ENCODE measurements at places on chromosomes 6 and 20.

DNA sequence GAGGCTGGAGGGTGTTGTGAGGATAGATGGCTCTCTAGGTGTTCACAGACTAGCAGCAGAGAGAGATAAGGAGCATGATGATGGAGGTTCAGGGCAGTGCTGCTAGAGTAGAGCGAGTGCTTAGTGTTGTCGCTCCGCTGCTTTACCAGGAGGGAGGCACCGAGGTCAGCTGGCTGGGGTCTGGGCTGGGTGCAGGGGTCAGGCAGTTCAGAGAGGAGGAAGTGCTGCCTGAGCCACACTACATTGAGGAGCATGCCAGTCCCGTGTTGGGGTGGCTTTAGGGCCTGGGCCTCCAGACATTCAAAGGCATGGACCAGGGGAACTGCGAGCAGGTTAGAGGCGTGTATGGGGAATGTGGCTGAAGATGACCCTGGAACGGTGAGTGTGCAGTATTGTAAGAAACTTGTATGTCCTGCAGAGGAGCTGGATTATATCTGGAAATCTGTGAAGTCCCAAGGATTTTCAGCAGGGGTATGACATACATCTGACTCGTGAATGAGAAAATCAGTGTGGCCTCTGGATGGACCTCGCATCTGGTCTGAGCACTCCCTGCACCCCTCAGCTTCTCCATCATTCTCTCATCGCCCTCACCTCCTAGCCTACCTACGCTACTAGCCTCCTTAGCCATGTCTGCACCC is 66.9 kb downstream of the IGF2R start:
- DNase-seq = no peak

DNA sequence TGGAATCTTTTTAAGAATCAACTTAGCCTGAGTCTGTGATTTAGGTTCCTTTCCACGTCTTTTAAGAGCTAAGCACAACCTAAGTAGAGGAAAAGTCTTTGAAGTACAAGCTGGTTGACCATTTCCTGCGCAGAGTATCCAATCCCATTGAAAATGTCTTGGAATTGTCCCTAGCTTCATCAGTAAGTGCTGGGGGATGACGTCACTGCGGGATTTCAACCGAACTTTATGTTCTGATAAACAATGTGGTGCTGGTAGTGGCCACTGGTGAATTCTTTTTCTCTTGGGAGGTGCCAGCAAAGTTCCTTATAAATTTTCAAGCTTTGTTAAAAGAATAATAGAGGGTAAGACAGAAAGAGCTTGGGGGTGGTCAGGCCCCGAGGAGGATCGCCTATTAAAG is 69.2 kb downstream of the PDE7B start:
- DNase-seq = no peak

GRCh38 chr20:41848180-41848579 is 230.0 kb upstream of the CHD6 start:
- no peak for DNase-seq

- DNase-seq = no peak
Observed at GRCh38 chr6:106536851-106537250, 92.4 kb downstream of the RTN4IP1 start.

DNA sequence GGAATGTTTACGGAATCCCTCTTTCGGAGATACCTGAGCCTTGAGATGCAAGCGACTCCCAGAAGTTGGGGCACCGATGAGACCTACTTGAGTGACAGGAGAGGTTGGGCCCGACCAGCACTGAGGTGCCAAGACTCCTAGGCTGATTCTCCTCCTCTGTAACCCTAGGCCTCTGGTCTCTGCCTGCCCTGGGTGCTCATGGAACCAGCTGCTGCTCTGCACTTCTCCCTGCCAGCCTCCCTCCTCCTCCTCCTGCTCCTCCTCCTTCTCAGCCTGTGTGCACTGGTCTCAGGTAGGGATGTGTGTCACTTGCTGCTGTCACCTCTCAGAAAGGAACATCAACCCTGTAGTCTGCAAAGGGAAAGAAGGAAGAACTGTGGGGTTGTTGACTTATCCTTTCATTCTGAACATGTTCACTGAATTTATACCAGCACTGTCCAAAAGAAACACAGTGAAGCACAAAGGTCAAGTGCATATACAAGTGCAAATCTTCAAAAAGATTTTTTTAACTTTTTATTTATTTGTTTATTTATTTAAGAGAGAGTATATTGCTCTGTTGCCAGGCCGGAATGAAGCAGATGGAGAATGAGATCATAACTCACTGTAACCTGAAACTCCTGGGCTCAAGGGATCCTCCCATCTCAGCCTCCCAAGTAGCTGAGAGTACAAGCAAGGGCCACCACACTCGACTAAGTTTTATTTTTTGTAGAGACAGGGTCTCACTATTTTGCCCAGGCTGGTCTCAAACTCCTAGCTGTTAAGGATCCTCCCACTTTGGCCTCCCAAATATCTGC is 913 bp downstream of the BTN2A2 start:
- DNase-seq = peak; percentile 14

- DNase-seq = no peak
Observed at GRCh38 chr6:125968493-125968892, 11.9 kb downstream of the HINT3 start.

DNA sequence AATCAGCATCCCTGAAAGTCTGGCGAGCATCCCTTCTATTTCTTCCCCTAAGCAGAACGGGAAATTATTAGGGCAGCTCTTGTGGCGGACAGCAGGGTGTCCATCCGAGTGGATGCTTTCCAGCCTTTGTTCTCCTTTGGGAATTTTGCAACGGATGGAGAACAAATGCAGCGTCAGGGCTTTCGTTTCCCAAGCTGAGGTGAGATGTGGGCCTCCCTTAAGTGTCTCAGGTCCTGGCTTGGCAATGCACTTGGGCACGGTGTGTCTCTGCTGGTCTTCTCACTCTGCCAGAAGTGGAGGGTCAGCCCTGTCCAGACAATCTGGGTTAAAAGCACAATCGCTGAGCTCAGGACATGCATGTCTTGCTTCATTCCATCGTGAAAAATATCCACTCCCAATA is 43.5 kb downstream of the FOXA2 start:
- no peak for DNase-seq

- no peak for DNase-seq
Observed at GRCh38 chr6:145531032-145531431, 204.3 kb downstream of the EPM2A start.

GRCh38 chr6:107977283-107977682 is 19.3 kb upstream of the SEC63 start:
- peak; percentile 44 for DNase-seq

- DNase-seq = peak; percentile 96
Observed at GRCh38 chr6:90677440-90677839, 90.6 kb upstream of the MAP3K7 start.

GRCh38 chr6:27630727-27631608 is 158.1 kb upstream of the ZNF184 start:
- no peak for DNase-seq

DNA sequence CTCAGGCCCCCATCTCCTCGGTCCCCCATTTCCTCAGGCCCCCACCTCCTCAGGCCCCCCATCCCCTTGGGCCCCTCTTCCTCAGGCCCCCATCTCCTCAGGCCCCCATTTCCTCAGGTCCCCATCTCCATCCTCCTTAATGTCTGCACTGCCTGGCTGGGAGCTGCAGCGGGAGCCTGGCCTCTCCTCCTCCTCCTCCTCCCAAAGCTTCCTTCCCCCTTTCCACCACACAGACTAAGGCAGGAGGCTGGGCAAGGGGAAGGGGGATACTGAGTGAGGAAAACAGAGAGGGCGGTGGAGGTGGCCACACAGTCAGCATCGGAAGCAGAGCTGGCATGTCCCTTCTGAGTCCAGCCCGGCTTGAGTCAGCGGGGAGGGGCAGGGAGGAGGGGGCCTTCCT is 122.6 kb upstream of the RPS6KA2 start:
- no peak for DNase-seq

DNA sequence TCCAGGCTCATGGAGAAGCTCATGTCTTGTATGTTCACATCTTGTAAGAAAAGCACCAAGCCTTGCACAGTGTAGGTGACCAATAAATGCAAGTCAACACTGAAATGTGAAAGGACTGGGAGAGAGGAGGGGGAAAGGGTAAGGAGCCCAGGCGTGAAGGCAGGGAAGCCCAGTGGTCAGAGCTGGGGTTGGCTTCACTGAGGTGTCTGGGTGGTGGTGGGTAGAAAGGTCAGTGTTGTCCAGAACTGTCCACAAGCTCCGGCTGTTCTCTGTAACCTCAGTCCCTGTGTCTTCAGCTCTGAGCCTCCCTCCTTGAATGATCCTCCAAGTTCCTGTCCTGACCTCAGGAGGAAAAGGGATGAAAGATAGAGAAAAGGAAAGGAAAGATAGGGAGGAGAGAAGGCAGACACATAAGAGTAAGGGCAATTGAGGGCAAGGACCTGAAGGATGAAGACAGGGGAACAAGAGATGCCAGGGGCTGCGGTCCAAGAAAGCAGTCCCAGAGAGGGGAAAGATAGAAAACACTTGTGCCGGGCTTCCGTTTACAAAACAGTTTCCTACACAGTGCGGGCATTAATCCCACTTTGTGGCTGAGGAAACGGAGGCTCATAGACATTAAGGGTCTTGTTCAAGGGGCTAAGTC is 2.4 kb upstream of the TNXB start:
- DNase-seq = no peak

GRCh38 chr6:46954837-46955451 is 33.2 kb upstream of the ADGRF5 start:
- DNase-seq = peak; percentile 47

GRCh38 chr20:6668546-6668945 is 98.9 kb upstream of the BMP2 start:
- DNase-seq = no peak

GRCh38 chr6:117956386-117956785 is 49.3 kb downstream of the SLC35F1 start:
- no peak for DNase-seq

- no peak for DNase-seq
Observed at GRCh38 chr6:23547851-23548250, 578.2 kb upstream of the NRSN1 start.

GRCh38 chr6:14270925-14271788 is 153.6 kb downstream of the CD83 start:
- DNase-seq = no peak

- no peak for DNase-seq
Observed at GRCh38 chr6:43970913-43971775, 156.1 kb downstream of the MRPL14 start.

- no peak for DNase-seq
Observed at GRCh38 chr6:170144571-170145271, 146.2 kb downstream of the DLL1 start.

DNA sequence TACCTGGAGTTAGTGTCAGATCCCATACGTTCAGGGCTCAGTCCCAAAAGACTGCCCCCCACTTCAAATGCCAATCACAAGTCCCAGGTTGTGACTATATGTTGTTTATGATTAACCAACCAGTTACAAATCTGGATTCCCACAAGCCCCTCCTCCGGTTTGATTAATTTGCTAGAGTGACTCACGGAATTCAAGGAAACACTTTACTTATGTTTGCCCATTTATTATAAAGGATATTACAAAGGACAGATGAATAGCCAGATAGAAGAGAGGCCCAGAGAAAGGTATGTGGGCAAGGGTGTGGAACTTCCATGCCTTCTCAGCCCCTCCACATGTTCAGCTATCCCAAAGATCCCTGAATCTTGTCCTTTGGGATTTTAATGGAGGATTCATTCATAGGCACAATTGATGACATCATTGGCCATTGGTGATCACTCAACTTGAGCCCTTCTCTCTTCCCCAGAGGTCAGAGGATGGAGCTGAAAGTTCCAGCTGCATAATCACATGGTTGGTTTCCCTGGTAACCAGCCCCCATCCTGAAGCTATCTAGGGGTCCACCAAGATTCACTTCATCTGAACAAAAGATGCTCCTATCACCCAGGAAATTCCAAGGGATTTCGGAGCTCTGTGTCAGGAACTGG is 2.0 kb downstream of the ECT2L start:
- DNase-seq = no peak

DNA sequence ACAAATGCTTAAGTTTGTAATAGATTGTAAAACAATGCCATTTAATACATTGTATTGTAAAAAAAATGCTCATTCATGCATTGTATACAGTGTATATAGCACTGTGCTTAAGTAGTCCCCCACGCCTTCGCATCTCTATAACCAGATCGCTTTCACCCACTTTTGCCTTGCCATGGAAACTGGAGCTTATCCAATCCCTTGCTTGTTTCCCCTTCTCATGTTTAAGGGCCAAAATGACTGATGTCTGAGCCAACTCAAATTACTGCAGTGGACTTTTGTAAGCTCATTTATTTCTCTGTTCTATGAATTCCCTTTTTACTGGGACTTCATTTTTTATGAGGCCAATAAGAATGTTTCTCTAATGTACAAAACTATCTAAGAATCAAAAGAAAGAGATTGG is 730.9 kb upstream of the GJE1 start:
- no peak for DNase-seq

GRCh38 chr20:48181261-48181935 is 396.1 kb upstream of the SULF2 start:
- DNase-seq = no peak

DNA sequence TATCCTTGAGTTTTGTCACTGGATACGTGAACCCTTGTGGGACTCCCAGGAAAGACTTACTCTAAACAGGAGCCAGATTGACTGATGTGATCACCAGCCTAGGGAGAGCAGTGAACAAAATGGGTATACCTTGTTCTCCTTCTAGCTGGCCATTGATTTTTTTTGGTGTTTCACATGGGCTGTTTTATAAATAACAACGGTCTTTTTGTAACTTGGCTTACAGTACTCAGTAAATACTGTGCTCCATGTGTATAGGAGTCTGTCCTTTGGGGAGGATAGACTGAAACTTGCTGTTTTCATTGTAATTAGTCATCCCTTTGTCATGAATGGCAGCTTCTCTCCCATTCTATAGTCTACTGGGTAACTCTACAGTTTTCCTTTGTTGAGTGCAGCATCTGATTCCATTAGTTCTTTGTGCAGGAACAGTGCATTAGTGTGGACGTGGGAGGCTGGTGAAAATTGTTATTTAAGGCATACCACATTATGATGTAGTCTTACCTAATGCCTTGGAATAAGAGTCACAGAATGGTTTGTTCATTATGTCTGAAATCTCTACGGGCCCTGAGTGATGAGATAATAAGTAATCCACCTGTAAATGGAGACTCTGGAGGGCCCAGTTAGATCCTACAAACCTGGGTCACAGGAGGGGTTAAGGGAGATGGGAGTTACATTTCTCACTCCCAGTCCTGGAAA is 89.5 kb downstream of the TIAM2 start:
- no peak for DNase-seq

DNA sequence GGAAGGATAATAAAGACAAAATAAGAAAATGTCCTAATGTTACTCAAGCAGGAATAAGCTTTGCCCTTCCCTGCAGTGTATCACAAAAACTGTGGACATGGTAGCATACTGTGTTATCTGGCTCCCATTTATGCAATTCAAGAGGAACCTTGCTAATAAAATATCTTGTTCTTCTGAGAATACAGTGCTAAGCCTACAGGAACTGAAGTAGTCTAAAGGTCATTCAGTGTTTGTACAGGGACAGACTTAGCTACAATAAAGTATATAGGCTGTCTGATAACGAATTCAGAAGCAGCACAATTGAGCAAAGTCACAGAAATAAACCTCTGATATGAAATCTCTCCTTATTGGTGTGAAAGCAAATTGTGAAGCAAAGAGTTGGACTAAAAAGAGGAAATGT is 59.6 kb upstream of the SDHAF4 start:
- DNase-seq = no peak

Data from NCI-H1694 treated with DMSO at 0.1 percent for 48 hours (cell line).